Hematopoietic multipotent progenitor cell (in vitro differentiated cells): ENCODE measurements at places on chromosomes 7 and 10. TPM values are rescaled to one million over a fixed set of nuclear protein-coding genes. Genes with fewer than 3 reads are reported as not detected.
A peak's percentile ranks its signal among the peaks of the same experiment; 100 is the strongest.

DNA sequence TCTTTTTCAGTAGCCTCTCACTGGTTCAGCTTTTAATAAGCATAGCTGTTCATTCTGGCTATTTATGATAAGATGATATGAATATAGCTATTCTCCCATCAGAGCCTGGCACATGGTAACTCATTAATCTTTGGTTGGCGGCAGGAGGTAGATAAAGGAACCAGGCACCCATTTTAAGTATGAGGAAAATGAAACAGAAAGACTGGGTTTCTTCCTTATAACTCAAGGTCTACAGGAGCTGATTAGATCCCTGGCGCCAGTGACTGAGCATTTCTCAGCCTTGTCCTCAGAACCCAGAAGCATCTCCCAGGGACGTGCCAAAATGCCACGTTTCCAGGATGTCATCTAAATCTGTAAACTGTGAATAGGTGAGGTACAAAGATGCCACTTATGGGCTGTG lies 141.9 kb downstream of the TCF7L2 start:
- no peak for DNase-seq

GRCh38 chr10:60427148-60427547 lies 37.5 kb upstream of the ANK3 start:
- DNase-seq: no peak

DNA sequence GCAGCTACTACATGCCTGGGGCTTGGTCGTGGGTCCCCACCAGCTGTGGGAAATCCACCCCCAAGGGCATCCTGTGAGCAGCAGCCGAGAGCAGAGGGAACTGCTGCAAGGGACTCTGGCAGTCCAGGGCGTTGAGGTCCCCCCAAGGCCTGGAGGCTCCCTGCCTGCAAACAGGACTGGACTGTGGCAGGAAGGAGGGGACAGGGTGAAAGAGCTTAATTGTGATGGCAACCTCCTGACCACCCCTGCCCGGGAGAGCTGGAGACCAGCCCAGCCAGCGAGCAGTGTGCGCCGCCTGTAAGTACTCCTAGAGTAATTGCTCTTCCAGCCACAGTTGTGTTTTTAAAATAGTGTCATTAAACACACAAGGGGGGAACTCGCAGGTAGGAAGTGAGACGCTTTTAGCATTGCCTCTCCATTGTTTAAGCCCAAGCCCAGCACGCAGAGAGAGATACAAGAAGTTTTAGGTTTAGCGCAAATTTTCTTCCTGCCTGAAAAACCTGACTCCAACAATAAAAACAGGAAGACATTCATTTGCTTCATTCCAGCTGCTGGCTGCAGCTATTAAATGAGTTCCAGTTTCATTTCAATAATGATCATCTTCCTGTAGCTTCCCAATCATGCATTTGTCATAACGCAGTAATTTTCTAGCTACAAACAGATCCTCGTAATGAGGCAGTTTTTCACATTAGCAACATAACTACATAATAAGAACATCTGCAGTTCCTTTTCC lies 111.1 kb downstream of the EBF3 start:
- DNase-seq: no peak

HOGA1 gene
- total RNA-seq: not detected

DNA sequence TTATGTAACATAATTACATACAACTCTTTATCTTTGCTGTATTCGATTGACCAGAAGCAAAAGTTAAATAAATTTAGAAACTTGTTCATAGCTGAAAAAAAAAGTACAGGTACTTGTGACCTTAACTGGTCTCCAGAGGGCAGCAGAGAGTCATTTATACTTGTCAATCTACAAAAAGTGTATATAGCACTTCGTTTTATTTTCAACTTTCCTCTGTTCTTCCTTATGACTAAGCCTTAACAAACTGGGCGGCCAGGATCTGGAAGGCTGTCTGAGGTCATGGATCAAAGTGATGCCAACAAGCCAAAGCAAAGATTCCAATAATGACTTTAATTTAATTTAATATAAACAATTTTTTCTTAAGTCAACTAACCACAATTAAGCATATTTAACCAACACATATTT lies 29.8 kb downstream of the C10orf67 start:
- peak; percentile 46 for DNase-seq

- peak; percentile 49 for DNase-seq
Observed at GRCh38 chr10:75283671-75284470, 48.1 kb upstream of the COMTD1 start.

C10orf53 gene
- under 0.01 TPM for total RNA-seq

NHLRC2 gene
- total RNA-seq: 12.1 TPM

SH2B2 gene
- total RNA-seq: 6.2 TPM

DNA sequence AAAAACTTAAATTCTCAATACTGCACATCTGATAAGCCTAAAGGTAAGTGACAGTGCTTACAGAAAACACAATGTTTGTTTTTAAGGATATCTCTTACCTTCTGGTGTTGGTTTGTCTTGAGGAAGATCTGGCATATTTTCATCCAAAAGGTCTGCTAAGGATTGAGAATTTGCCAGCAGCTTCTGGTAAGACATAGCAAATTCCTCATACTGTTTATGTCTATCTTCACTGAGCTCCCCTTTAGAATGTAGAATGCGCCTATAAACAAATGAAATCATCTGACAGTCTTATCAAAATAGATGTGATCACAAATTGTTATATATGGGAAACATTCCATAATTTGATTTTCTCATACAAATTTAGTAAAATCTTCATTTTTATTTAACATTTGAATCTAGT lies 28.7 kb downstream of the UPF2 start:
- DNase-seq: no peak

DNA sequence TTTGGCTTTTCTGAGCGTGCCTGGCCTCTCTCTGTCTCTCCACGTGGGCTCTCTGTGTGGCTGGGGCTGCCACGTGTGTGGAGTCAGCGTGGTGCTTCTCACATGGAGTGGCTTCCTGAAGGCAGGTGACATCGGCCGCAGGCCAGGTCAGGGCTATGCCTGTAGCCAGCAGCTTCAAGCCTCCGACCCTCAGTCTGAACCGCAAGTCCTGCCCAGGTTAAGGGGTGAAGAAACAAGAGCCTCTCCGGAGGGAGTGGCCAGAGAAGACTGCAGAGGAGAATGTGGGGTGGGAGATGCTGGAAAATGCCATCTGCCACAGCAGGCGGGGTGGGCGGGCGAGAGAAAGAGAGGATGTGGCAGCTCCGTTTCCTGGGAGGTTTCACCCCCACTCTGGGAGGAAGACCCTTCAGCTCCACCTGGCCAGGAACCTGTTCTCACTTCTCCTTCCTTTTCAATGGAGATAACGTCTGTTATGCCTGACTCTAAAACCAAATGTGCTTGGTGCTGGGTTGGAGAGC lies 14.3 kb upstream of the VIPR2 start:
- no peak for DNase-seq

PNLIPRP1 gene
- not detected for total RNA-seq

- DNase-seq: no peak
Observed at GRCh38 chr7:46982928-46983327, 599.0 kb downstream of the TNS3 start.

DNA sequence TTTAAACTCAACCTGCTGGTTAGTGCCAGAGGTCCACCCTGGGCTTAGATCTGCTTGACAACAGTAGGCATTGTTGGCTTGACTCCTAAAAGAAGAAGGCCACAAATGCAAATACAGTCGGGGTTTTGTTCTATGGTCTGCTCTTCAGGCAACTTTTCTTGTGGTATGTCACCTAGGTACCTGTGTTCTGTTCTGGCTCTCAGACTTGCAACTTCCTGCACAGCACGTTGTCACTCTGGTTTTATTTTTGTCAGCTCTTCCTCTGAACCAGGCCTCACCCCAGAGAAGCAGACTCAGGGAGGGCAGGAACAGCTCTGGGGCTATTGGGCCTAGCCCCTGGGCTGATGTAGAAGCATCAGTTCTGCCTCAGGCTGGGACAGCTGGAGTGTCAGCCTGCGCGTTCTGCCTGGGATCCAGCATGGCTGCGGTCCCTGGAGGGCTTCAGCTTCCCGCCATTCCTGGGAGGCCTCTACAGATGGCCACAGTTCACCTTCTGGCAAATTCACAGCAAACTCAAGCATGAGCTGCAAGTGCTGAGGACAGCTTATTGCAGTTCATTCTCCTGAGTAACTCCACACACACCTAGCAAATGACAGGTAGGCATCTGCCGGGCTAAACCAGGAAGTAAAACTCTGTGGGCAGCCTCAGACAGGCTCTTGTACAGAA lies 11.0 kb upstream of the PDCD4 start:
- DNase-seq: peak; percentile 44
